ENCODE measurements at places on chromosomes 5 and 9. TPM values are rescaled to one million over a fixed set of nuclear protein-coding genes. Genes with fewer than 3 reads are reported as not detected.

GRCh38 chr9:35690294-35690613 is 529 bp upstream of the TPM2 start:
- no peaks in the 10 kb centered on the region for H3K36me3 ChIP-seq
- H3K27me3 ChIP-seq: no peaks in the 10 kb centered on the region
- H3K4me1 ChIP-seq: peaks cover 12% of the 10 kb centered on the region
- no peak overlapping the region for H3K27ac ChIP-seq
- peak overlapping the region; percentile 72 for H3K4me3 ChIP-seq

GRCh38 chr9:97598461-97599288 is 34.5 kb downstream of the TSTD2 start:
- peaks cover 10% of the 10 kb centered on the region for H3K36me3 ChIP-seq
- peak; percentile 57 for DNase-seq
- peaks cover 1% of the 10 kb centered on the region for H3K27me3 ChIP-seq
- H3K4me3 ChIP-seq: peak overlapping the region; percentile 48
- H3K27ac ChIP-seq: peak overlapping the region; percentile 53

- no peak for DNase-seq
- H3K36me3 ChIP-seq: no peaks in the 10 kb centered on the region
- H3K4me3 ChIP-seq: no peak overlapping the region
- H3K27me3 ChIP-seq: no peaks in the 10 kb centered on the region
- H3K4me1 ChIP-seq: no peaks in the 10 kb centered on the region
Observed at GRCh38 chr5:38009749-38010358, 170.0 kb upstream of the GDNF start.

GRCh38 chr9:131800366-131800765 is 60.5 kb upstream of the RAPGEF1 start:
- H3K4me3 ChIP-seq: no peak overlapping the region
- no peaks in the 10 kb centered on the region for H3K4me1 ChIP-seq
- H3K27ac ChIP-seq: no peak overlapping the region
- H3K27me3 ChIP-seq: peaks cover 11% of the 10 kb centered on the region

DNA sequence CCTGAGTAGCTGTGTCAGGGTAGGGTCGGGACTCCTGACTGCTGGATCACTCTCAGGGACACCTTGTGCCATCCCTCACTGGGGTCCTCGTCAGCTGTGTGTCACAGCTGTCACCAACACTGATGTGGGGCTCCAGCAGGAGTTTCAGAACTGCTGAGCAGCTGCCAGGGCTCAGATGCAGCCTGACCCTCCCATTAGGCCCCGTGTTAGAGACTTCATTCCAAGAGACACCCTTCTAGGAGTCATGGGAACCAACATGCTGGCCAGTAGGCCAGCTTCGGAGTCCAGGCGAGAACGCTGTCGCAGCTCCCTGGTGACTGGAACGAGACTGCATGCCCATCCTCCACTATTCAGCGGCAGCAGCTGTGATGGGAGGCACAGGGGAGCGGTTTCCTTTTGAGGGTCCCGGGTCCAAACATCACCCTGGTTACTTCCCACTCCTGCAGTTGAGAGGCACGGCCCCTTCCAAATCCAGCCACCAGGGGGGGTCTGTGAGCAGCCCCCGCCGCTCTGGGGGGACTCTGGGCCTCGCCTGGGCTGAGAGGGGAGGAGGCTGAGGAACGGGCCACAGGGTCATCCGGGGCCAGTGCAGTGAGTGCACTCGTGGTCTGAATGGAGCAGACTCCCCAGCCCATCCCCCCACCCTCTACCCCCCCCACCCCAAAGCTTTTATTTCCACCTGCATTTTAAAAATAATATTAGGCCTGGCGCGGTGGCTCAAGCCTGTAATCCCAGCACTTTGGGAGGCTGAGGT is 12.6 kb upstream of the TCF7 start:
- DNase-seq: peak; percentile 88
- no peak overlapping the region for H3K4me3 ChIP-seq
- no peaks in the 10 kb centered on the region for H3K36me3 ChIP-seq
- H3K27ac ChIP-seq: no peak overlapping the region

- no peaks in the 10 kb centered on the region for H3K36me3 ChIP-seq
- peaks cover 20% of the 10 kb centered on the region for H3K4me1 ChIP-seq
- H3K4me3 ChIP-seq: no peak overlapping the region
Observed at GRCh38 chr9:120716483-120716882, 2.2 kb upstream of the MEGF9 start.

DNA sequence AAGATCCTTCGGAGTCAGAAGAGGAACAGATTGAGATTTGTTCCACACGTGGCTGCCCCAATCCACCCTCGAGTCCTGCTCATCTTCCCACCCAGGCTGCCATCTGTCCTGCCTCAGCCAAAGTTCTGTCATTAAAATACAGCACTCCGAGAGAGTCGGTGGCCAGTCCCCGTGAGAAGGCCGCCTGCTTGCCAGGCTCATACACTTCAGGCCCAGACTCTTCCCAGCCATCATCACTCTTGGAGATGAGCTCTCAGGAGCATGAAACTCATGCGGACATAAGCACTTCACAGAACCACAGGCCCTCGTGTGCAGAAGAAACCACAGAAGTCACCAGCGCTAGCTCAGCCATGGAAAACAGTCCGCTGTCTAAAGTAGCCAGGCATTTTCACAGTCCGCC is 85.9 kb downstream of the GOLPH3 start:
- H3K4me1 ChIP-seq: peaks cover 3% of the 10 kb centered on the region
- H3K4me3 ChIP-seq: no peak overlapping the region
- no peaks in the 10 kb centered on the region for H3K27me3 ChIP-seq

DNA sequence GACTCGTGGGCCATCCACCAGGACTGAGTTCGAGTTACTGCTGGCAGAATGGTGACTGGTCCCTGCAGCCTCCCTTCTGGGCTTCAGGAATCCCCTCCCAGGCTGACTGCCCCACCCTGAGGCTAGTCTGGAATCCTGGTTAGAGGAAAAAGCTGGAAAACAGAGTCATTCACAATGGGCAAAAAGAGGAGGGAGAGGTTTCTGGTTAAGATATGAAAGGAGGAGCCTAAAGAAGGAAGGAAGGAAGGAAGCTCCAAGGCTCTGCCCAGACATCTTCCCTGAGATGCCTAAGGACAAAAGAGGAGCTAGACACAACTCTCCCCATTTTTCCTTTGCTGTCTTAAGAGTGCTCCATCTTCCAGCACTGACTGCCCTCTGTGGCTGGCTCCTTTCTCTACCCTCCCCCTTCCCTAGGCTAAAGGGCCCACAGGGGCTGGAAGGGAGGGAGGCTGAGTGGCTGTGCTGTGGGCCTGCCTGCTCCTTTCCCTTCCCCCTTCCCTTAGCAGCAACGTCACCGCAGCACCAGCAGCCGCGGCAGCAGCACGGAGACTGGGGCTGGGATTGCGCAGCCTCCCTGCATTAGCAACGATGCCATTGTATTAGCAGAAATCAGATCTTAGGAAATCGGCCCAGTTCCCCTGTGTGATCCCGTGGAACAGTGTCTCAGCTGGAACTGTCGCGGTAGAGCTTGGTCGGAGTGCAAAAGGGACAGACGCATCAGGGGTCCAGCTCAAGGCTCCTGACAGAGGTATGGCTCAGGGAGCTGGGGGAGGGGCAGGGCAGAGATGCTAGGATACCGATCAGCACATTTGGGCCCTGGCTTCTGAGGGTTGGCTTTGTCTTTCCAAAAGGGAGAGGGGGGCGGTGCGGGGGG is 48.7 kb downstream of the RUSC2 start:
- no peaks in the 10 kb centered on the region for H3K36me3 ChIP-seq
- H3K27ac ChIP-seq: no peak overlapping the region
- peaks cover 9% of the 10 kb centered on the region for H3K27me3 ChIP-seq
- H3K4me3 ChIP-seq: no peak overlapping the region
- H3K4me1 ChIP-seq: no peaks in the 10 kb centered on the region

DNA sequence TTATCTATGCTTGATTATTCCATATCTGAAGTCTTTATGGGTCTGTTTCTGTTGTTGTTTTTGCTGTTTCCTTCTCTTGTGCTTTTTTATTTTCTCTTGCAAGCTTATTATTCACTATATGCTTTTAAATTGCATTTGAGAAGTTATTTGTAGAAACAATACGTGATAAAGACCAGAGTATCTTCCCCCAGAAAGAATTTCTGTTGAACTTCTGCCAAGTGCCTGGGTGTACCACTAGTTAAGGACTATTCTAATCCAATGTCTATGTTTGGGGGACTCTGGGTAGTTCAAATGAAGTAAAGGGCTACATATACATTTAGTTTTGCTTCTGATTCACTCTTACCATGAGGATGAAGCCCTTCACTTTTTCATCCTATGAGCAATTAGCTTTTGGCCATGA is 54.3 kb downstream of the SLF1 start:
- no peak overlapping the region for H3K27ac ChIP-seq
- peaks cover 6% of the 10 kb centered on the region for H3K4me1 ChIP-seq
- H3K27me3 ChIP-seq: no peaks in the 10 kb centered on the region

GRCh38 chr5:10460252-10460906 is 18.7 kb downstream of the ROPN1L start:
- no peak for DNase-seq
- peaks cover 6% of the 10 kb centered on the region for H3K4me1 ChIP-seq
- H3K36me3 ChIP-seq: no peaks in the 10 kb centered on the region
- H3K27me3 ChIP-seq: peaks cover 4% of the 10 kb centered on the region

DNA sequence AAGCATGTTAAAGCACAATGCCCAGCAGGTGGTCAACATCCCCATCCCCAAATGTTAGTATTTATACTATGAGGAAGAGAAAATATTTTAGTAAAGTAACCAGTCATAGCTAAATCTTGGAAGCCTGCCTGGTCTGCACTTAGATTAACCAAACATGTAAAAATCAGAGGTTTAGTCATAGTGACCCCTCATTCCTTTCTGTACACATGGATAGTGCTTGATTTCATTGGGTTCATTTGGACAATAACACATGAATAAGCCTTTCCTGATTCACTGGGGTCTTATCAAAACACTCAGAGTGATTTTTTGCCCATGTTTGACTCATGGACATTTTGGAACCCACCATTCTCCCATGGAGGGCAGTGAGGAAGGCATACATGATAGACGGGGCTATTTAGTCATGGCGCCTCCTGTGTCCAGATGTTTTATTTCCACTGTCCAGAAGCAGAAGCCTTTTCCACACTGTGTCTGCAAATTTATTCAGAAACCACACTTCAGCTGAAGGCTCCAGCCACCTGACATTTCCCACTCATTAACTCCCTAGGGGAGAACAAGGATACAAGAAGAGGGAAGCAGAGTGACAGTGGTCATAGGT is 32.5 kb downstream of the OR1J1 start:
- H3K4me1 ChIP-seq: no peaks in the 10 kb centered on the region
- DNase-seq: no peak
- no peaks in the 10 kb centered on the region for H3K36me3 ChIP-seq
- H3K27ac ChIP-seq: no peak overlapping the region
- peaks cover 4% of the 10 kb centered on the region for H3K27me3 ChIP-seq
- H3K4me3 ChIP-seq: no peak overlapping the region

DNA sequence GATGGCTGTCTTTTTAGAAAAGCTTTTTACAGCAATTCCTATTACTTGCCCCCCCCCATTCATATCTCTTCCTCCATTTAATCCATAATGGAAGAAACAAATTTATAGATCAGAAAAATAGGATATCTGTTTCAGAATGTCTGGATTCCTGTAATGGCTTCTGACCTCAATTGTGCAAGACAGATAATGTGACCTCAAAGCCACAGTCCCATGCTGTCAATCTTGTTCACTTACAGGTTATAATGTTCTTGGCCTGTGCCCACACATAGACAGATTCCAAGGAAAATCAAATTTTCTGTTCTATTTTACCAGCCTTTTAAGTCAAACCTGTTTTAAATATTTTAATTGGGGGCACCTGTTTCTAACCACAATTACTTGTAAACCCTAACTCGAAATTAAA is 143.4 kb downstream of the ENTREP1 start:
- H3K4me3 ChIP-seq: no peak overlapping the region
- no peaks in the 10 kb centered on the region for H3K4me1 ChIP-seq
- no peak overlapping the region for H3K27ac ChIP-seq
- no peak for DNase-seq
- no peaks in the 10 kb centered on the region for H3K36me3 ChIP-seq

DNA sequence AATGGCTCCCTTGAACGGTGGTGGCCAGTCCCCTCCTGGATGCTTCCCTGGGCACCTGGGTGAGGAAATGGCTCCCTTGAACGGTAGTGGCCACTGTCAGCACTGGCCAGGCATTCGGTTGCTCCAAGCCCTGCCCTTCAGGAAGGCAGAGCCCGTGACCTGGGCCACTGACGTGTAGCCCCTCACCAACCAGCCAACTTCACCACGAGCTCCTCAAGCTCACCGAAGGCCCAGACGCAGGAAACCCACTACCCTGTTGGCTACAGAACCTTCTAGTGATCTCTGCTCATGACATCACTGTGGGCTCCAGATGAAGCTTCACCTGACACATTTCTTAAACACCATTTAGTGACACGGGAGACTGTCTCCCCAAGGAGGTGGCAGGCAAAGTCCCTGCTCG is 9.2 kb downstream of the SLC6A3 start:
- H3K4me1 ChIP-seq: no peaks in the 10 kb centered on the region
- H3K4me3 ChIP-seq: no peak overlapping the region
- H3K27ac ChIP-seq: no peak overlapping the region
- DNase-seq: no peak
- peaks cover 8% of the 10 kb centered on the region for H3K27me3 ChIP-seq
- no peaks in the 10 kb centered on the region for H3K36me3 ChIP-seq

GRCh38 chr5:39905356-39905755 is 480.6 kb upstream of the DAB2 start:
- no peaks in the 10 kb centered on the region for H3K36me3 ChIP-seq
- no peak overlapping the region for H3K4me3 ChIP-seq
- no peak for DNase-seq
- H3K27me3 ChIP-seq: peaks cover 2% of the 10 kb centered on the region

DNA sequence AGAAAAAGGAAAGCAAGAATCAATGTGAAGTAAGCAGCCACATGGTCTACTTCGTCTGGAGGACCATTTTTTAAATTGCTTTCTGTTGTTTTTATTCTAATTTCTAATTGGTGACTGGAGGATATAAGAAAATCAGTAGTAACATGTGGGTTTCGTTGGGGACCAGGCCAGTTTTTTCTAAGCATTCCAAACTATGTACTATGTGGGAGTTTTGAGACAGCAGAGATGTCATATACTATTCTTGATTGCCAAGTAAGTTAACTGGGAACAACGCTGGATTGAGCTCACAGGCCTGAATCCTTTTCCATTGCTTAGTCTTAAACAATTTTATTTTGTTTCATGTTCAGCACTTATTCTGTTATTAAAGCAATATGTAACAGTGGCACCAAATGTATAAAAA is 225.7 kb downstream of the TMEM167A start:
- H3K4me1 ChIP-seq: no peaks in the 10 kb centered on the region
- no peak for DNase-seq
- no peak overlapping the region for H3K27ac ChIP-seq
- H3K36me3 ChIP-seq: no peaks in the 10 kb centered on the region

AP3S1 gene
- total RNA-seq: 83.3 TPM

ADAMTS16 gene
- not detected for total RNA-seq

SOX30 gene
- total RNA-seq: 0.09 TPM

BHMT2 gene
- total RNA-seq: not detected

PCDHGA3 gene
- not detected for total RNA-seq

KIF4B gene
- not detected for total RNA-seq
